NCI-H510A (cell line): ENCODE measurements at places on chromosomes 6 and 20.

DNA sequence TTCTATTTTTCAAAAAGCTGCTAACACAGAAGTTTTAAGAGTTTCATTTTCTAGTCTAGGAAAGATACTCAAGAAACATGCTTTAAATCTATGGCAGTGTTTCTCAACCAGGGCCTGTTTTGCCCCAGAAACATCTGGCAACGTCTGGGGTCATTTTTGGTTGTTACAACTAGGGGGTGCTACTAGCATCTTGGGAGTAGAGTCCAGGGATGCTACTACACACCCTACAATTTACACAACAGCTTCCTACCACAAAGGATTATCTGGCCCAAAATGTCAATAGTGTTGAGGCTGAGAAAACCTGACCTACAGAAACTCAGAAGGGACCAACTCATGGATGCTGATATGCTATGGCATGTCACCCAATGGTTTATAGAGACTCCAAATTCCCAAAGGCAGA, 24.4 kb downstream of the SERAC1 start:
- DNase-seq: no peak

GRCh38 chr20:21353236-21353635, 44.1 kb downstream of the NKX2-4 start:
- DNase-seq: no peak

DNA sequence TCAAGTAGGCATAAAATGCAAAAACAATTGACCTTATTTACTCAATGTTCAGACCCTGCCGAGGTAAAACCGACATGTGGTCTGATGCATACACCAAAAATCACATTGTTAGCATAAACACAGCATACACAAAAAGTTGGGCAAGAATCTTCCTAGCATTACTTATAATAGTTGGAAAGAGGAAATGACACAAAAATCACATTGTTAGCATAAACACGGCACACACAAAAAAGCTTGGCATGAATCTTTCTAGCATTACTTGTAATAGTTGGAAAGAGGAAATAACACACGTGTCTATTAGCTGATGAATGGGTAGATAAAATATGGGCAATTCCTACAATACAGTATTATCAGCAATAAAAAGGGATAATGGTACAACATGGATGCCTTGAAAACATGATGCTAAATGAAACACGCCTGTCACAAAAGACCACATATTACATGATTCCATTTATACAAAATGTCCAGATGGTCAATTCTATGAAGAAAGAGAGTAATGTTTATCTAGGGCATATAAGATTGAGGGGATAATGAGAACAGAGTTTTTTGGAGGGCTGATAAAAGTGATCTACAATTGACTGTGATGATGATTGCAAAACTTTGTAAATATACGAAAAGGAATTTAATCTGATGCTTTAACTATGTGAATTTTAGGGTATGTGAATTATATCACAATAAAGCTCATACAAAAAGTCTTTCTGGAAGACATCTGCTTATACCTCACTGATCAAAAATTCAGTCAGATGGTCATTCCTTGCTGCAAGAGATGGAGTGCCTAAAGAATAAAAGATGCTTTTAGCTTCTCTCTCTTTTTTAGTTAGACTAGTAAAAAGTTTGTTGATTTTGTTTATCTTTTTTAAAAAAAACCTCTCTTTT, 1019.5 kb upstream of the CITED2 start:
- DNase-seq: no peak

GRCh38 chr6:4802312-4802935, 26.2 kb downstream of the CDYL start:
- no peak for DNase-seq

GRCh38 chr6:43933148-43933885, 163.3 kb downstream of the VEGFA start:
- DNase-seq: no peak
